ENCODE measurements at places on chromosomes 11 and 22. TPM values are rescaled to one million over a fixed set of nuclear protein-coding genes. Genes with fewer than 3 reads are reported as not detected.

DNA sequence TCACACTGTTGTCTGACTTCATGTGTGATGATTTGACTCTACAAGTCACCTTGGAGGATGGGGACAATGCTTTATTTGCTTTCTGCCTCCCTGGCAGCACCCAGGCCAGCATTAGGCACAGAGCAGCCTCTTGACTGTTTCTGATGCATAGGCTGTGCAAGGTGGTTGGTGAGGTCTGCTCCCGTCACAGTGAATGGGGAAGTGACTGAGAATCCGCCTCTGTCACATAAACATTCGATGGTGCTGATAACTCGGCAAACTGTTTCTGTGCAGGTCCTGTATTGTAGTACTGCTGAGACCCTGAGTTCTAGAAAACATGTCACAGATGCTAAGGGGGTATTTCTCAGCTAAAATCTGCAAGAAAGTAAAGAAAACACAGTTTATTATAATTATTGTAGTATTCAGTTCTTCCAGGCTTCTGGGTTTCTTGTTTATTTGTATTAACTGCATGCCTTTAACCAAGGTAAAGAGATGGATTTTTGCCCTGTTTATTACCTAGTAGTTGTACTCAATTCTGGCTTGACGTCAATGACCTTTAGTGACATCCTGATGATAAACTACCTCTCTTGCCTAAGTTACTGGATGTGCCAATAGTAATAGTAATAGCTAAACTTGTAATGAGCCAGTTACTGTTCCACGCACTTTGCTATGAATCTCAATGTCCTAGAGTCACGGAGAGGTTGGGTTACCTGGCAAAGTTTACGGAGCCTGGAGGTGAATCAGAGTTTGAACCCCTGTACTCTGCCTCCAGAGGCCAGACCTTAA lies 24.8 kb upstream of the RCN1 start:
- H3K4me3 ChIP-seq: no peak overlapping the region
- peaks cover 23% of the 10 kb centered on the region for H3K27me3 ChIP-seq
- H3K27ac ChIP-seq: no peak overlapping the region
- no peak for DNase-seq
- no peaks in the 10 kb centered on the region for H3K4me1 ChIP-seq

DNA sequence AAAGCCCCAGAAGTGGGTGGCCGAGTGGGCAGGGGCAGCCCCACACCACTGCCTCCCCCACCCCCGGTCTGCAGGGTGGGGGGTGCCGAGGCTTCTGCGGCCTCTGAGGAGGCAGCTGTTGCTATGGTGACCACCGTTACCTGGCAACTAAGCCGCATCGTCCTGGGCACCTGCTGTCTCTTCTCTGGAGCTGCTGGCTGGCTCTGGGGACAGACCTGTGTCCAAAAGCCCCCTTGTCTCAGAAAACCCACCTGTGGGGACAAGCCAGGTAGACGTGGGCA lies 79.9 kb upstream of the PRR5 start:
- no peaks in the 10 kb centered on the region for H3K36me3 ChIP-seq
- H3K4me1 ChIP-seq: peaks cover 9% of the 10 kb centered on the region
- H3K27me3 ChIP-seq: peaks cover 2% of the 10 kb centered on the region
- no peak overlapping the region for H3K4me3 ChIP-seq
- no peak for DNase-seq

DNA sequence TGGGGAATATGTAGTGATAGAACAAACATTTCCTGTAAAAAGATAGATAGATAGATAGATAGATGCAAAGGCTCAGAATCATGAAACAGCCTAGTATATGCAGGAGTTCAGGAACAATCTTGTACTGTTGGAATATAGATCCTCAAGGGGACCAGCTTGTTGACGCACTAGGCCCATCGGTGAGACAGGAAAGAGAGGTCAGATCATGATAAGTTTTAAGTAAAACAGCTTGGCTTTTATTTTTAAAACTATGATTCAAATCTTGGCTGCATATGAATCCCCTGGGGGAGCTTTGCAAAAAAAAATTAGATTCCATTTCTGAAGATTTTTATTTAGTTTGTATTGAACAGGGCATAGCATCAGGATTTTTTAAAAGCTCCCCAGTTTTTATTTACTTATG lies 185.8 kb downstream of the TRPC6 start:
- H3K4me3 ChIP-seq: no peak overlapping the region
- H3K36me3 ChIP-seq: no peaks in the 10 kb centered on the region
- DNase-seq: no peak
- H3K4me1 ChIP-seq: no peaks in the 10 kb centered on the region

JHY gene
- total RNA-seq: 6.2 TPM

CELF1 gene
- total RNA-seq: 102 TPM

GRCh38 chr11:116931206-116931953 lies 94.0 kb upstream of the APOA1 start:
- H3K36me3 ChIP-seq: peaks cover 13% of the 10 kb centered on the region
- H3K4me3 ChIP-seq: peak overlapping the region; percentile 82
- H3K4me1 ChIP-seq: peaks cover 49% of the 10 kb centered on the region
- H3K27ac ChIP-seq: peak overlapping the region; percentile 83
- DNase-seq: no peak

DNA sequence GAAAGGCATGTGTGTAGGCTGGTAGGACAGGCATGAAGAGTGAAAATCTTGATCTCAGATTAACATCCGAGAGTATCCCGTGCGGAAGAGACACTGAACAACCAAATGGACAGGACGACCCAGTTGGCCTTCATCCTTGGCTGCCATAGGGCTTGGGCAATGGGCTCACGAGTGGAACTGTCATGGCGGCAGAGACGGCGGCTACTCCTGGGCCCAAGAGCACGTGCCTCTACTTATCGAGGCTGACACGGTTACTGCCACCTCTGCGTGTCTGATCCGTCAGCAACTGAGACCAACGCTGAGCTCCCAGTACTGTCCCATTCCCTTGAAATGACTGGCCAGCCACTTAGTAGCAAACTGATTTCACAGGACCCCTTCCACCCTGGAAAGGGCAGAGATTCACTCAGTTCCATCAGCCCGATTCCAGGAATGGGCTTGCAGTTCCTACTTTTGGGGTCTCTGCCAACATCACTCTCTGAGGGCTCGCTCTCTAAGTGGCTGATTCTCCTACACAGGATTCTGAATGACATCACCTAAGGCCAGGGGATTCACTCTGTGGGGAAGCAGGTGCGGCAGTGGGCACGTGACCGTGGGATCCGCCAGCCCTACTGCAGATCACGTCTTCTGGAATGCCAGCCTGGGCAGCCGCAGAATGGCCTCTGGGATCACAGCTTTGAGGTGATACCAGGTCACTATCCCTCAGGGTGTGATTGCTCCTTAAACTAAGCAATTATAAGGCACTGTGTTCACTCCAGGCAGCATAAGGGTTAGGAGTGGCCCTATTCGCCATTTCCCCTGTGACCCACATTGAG lies 97.8 kb downstream of the RPS6KA4 start:
- H3K27ac ChIP-seq: no peak overlapping the region
- peaks cover 6% of the 10 kb centered on the region for H3K27me3 ChIP-seq
- no peak overlapping the region for H3K4me3 ChIP-seq
- DNase-seq: peak; percentile 14

- H3K36me3 ChIP-seq: peaks cover 2% of the 10 kb centered on the region
- H3K27me3 ChIP-seq: no peaks in the 10 kb centered on the region
- no peak for DNase-seq
Observed at GRCh38 chr11:54558407-54558806, 45.4 kb downstream of the OR4C46 start.

MRGPRX2 gene
- total RNA-seq: not detected

DNA sequence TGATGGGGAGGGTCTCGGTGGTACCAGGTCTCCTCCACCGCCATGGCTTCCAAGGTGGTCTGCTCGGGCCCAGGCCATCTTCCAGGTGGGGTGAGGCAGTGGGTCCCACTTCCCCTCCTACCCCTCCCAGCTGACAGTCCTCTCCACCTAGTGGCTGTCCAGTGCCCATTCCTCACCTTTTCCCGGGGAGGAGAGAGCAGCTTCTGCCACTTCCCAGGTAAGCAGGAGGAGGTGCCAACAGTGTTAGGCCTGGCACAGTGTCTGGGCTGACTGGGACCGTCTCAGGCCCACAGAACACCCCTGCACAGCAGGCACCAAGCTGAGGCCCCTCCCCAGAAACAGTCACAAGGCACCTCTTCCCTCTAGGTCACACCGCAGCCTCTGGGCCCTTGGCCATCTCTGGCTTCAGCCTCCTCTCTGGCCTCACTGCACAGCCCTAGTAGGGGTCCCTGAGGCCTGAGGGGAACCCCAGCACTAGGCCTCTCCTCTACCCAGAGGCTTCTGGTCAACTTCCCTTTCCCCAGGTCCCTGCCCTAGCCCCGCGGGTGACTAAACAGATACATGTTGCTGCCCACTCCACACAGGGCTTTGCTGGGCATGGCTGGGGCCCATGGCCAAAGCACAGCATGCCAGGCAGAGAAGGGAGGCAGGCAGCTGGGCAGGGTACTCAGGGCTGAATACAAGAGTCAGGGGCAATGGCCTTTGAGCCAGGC lies 2.3 kb upstream of the ANKRD13D start:
- no peaks in the 10 kb centered on the region for H3K27me3 ChIP-seq
- H3K27ac ChIP-seq: peak overlapping the region; percentile 96
- DNase-seq: no peak
- H3K4me1 ChIP-seq: peaks cover 32% of the 10 kb centered on the region
- peak overlapping the region; percentile 79 for H3K4me3 ChIP-seq

- no peak for DNase-seq
- H3K4me1 ChIP-seq: peaks cover 31% of the 10 kb centered on the region
- peak overlapping the region; percentile 6 for H3K27ac ChIP-seq
- peaks cover 19% of the 10 kb centered on the region for H3K36me3 ChIP-seq
Observed at GRCh38 chr22:19848298-19849224, 6.1 kb downstream of the GNB1L start.

GRCh38 chr11:19187833-19188258 lies 13.9 kb downstream of the CSRP3 start:
- no peaks in the 10 kb centered on the region for H3K27me3 ChIP-seq
- DNase-seq: no peak
- no peaks in the 10 kb centered on the region for H3K4me1 ChIP-seq
- H3K36me3 ChIP-seq: no peaks in the 10 kb centered on the region
- no peak overlapping the region for H3K27ac ChIP-seq

DNA sequence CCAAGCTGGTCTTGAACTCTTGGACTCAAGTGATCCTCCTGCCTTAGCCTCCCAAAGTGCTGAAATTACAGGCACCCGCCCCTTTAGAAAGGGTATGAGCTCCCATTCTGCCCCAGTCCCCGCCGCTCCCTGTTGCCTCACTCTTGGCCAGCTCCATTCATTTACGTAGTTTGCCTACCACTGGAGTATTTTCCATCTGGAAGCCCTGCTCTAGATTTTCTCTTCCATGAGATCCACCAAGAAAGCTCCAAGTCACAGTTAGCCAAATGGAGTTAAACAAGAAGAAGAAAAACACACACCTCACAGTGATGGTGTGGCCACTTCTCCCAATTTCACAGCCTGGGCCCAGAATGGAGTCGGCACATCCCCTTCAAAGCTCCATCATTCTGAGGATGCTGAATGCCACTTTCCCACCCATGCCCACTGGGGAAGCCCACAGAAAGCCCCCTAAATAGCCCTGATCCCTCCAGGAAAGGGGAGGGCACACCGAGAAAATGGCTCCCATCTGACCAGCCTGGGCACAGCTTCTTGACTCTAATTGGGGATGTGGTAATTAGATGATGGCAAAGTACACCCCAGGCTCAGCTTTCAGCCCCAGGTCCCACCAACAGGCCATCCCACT lies 381.2 kb downstream of the MN1 start:
- H3K36me3 ChIP-seq: no peaks in the 10 kb centered on the region
- no peaks in the 10 kb centered on the region for H3K4me1 ChIP-seq
- no peak overlapping the region for H3K27ac ChIP-seq
- no peak for DNase-seq

ZBTB16 gene
- 13.1 TPM for total RNA-seq

GRCh38 chr11:66050581-66051231 lies 1.5 kb upstream of the SF3B2 start:
- H3K4me1 ChIP-seq: peaks cover 28% of the 10 kb centered on the region
- H3K4me3 ChIP-seq: peak overlapping the region; percentile 99

DNA sequence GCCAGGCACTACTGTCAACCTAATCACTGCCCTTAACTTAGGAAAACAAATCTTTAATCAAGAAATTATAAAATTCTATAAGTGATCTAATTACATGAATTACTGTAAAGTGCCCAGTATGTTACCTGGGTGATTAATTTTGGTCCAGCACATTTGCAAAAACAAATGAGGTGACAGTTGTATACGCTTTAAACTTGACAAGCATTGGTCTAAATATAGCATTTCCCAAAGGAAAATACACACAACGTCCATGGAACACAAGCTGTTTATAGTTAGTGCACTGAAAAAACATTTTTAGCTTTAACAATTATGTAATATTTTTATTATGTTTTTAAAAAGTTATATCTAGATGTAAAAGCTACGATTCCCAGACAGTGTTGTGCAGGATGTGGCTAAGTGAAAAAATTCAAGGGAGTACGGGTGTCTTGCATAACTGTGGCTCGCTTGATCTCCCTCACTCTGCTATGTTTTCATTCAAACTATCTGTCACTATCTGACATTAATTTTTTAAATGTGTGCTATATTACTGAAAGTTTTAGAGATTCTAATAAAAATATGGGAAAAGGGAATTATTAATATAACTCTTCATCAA lies 38.8 kb downstream of the PGR start:
- H3K4me3 ChIP-seq: no peak overlapping the region
- H3K4me1 ChIP-seq: no peaks in the 10 kb centered on the region
- no peaks in the 10 kb centered on the region for H3K27me3 ChIP-seq
- H3K27ac ChIP-seq: no peak overlapping the region
- DNase-seq: no peak

GLB1L3 gene
- 6.1 TPM for total RNA-seq

GRCh38 chr11:79122759-79123158 lies 318.1 kb downstream of the TENM4 start:
- no peak overlapping the region for H3K4me3 ChIP-seq
- no peak for DNase-seq
- no peaks in the 10 kb centered on the region for H3K36me3 ChIP-seq
- H3K27ac ChIP-seq: no peak overlapping the region
- no peaks in the 10 kb centered on the region for H3K4me1 ChIP-seq
- H3K27me3 ChIP-seq: no peaks in the 10 kb centered on the region

GRAP2 gene
- total RNA-seq: 263 TPM

DNA sequence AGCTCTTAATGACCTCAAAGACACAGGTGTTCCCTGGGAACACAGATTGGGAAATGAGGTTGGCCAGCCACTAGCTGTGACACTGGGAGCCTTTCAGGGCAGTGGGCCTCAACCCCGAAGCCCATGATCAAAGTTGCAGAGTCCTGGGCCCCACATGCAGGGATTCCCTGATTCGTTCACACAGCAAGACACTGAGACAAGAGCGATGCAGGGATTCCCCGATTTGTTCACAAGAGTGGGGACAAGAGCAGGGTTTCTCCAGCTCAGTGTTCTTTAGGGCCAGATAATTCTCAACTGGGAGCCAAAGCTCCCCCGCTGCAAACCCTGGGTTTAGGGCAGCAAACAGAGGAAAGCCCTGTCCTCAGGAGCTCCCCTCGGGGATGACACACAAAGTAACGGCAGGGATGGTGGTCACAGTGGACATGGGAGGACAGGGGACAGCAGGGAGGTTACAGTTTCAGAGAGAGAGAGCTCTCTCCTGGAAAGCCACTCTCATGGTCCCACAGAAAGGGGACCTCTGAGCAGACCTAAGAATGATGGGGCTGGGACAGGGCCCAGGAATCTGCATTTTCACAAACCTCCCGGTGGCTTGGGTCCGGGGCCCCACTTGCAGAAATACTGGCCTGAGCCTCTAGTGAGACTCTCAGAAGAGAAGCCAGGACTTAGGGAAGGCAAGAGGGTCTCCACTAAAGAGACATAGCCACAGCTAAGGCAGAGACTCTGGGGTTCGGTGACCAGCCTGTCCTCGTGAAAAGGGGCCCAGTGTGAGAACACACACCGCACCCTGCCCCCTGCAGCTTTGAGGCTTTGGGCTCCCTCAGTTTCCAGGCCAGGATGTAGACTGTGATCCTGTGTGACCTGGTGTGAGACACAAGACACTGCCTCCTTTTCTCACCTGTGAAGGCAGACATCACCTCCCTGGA lies 7.4 kb upstream of the GNAZ start:
- no peaks in the 10 kb centered on the region for H3K4me1 ChIP-seq
- DNase-seq: no peak
- H3K27me3 ChIP-seq: peaks cover 5% of the 10 kb centered on the region
- no peak overlapping the region for H3K4me3 ChIP-seq
- no peak overlapping the region for H3K27ac ChIP-seq

Data from activated naive CD8-positive, alpha-beta T cell treated with anti-CD3 and anti-CD28 coated beads, Interleukin-2, amount 10 ng/mL, durations not matched to agents 7 days and 5 days (primary cell).